ENCODE measurements at places on chromosomes 5 and 9.

DNA sequence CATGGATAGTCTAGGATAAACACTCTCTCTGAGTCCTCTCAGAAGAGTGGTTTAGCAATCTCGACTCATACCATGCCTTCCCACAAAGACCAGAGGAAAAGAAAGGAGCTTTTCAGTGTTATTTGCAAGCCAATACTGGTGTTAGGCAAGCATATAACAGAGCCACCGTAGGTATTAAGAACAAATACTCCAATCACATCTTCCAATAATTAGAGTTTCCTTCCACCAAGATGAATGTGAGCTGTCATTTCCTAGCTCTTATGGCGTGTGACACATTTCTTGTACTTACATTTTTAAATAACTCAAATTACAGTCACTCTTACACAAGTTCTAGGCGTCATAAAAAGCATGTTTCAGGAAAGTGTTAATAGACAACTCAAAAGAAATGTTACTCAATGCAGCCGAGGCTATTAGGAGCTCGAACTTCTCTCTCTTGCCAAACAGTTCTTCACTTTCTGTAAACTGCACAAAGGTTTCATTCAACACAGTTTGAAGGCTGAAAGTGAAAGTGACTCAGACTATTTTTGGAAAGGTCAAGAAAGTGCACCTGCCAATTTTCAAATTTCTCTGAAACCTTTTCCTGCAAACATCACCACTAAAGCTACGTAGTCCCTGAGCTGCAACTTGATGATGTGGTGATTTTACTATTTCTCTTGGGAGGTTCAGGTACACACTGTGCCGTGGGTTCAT is 153.8 kb downstream of the AUH start:
- peak; percentile 48 for DNase-seq

DNA sequence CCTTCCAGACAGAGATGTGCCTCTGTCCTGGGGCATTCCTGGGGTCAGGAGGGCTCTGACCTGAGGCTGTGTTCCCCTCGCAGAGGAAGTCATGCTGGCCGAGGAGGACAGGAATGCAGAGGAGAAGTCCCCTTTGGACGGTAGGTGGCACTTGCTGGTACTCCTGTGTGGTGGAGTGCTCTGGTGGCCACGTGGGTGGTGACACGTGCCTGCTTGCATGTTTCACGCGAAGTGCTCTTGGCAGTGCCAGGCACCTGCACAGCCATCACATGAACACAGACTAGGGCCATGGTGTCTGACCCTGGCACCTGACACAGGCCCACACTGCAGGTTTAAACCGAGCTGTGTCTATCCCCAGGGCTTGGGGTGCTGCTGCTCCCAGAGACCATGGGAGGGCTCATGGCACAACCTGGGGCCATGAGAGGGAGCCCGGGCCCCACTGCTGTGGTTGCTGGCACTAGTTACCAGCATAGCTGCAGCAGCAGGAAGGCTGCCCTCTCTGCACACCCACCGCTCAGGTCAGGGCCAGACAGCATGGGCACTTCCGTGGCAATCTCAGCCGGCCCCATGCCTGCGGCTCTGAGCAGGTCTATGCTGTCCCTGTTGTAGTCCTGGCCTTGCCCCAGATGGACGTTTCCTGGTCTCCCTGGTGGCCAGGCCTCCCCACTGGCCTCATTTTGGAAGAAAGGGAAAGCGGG is 79.3 kb downstream of the CACNA1B start:
- no peak for DNase-seq

DNA sequence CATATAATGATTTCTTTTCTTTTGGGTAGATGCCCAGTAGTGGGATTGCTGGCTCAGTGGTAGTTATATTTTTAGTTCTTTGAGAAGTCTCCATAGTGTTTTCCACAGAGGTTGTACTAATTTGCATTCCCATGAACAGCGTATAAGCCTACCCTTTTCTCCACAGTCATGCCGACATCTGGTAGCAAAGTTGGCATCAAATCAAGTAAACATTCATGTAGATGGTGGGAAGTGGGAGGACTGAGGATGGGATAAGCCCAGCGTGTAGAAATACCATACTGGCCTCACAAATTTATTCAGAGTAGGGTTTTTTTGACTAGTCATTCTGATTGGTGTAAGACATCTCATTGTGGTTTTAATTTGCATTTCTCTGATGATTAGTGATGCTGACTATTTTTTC is 115.4 kb downstream of the EGFLAM start:
- no peak for DNase-seq

- DNase-seq = no peak
Measured at GRCh38 chr5:162496100-162496808, 428.7 kb downstream of the GABRG2 start.

- no peak for DNase-seq
Measured at GRCh38 chr9:107018861-107019545, 156.0 kb downstream of the ZNF462 start.

DNA sequence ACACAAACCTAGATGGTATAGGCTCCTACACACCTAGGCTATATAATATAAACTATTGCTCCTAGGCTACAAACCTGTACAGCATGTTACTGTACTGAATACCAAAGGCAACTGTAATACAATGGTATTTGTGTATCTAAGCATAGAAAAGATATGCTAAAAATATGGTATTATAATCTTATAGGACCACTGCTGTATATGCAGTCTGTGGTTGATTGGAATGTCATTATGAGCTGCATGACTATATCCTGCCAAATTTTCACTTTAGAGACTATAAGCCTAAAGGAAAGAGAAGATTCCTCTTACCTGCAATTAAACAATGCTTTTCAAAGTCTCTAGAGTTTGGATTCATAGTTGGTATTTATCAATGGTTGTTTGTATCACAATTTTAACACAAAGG is 24.7 kb upstream of the ACOT12 start:
- DNase-seq = no peak

DNA sequence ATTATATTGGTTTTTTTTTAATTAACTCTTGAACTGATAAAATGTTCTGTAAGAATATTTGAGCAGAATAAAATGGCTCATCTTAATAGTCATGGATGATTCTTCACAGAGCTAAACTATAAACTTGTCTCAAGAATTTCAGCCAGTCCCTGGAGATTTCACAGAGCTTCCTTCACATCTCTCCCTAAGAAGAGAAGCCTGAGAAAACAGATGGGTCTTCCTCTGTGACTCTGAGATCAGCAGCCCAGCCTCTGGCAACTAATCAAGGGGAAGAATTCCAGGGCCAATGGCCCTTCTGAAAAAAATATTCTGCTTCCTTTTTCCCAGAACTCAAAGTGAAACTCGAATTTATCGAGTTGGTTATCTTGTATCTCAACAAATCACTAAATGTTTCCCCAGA is 122.2 kb upstream of the ITGA1 start:
- DNase-seq = no peak

GRCh38 chr5:149961957-149962409 is 1.4 kb downstream of the SLC26A2 start:
- DNase-seq = no peak

DNA sequence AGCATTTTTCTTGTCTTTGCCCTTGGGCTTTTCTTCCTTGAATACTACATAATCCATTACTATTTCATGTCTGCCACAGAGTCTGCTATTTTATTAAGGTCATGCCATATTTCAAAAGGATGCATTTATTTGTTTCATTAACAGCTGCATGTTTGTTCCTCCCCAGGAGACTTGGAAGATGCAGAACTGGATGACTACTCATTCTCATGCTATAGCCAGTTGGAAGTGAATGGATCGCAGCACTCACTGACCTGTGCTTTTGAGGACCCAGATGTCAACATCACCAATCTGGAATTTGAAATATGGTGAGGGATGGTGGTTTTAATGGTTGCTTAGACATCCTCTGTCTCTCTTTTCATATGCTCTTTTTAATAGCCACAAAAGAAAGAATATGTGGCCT is 4.0 kb downstream of the IL7R start:
- no peak for DNase-seq

Measured in stimulated activated CD4-positive, alpha-beta T cell treated with anti-CD3 and anti-CD28 coated beads, Interleukin-1b, Interleukin-23, amount 100 ng/mL, for 48 hours (primary cell).